ENCODE measurements at places on chromosomes 5 and 9.

DNA sequence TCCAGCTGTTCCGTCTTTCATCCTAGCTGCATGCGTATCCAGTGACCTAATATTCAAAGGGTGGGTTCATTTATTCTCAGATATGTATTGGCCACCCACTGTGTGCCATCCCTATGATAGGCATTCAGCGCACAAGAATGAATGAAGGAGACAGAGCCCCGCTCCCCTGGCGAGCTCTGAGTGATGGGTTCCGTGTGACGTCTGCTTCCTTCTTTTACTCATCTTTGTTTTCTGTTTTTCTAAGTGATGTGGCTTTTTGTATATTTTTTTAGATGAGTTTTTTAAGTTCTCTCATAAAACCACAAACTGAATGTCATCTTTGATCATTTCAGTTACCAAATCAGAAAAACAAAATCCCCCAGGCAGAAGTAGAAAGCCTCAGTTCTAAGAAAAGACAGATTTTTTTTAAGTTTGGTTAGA, 168.3 kb upstream of the OTULINL start:
- no peak for DNase-seq

GRCh38 chr5:143265995-143266394, 137.5 kb downstream of the NR3C1 start:
- DNase-seq = no peak

GRCh38 chr9:116417464-116417863, 263.9 kb downstream of the PAPPA start:
- no peak for DNase-seq

GRCh38 chr5:126972062-126972895, 58.1 kb downstream of the MARCHF3 start:
- DNase-seq = no peak

Measured in activated naive CD4-positive, alpha-beta T cell (primary cell).